Kidney capillary endothelial cell (primary cell): ENCODE measurements at places on chromosomes 6 and 20.

- DNase-seq: no peak
These were observed 43.4 kb downstream of the OGFRL1 start for GRCh38 chr6:71332012-71332411.

DNA sequence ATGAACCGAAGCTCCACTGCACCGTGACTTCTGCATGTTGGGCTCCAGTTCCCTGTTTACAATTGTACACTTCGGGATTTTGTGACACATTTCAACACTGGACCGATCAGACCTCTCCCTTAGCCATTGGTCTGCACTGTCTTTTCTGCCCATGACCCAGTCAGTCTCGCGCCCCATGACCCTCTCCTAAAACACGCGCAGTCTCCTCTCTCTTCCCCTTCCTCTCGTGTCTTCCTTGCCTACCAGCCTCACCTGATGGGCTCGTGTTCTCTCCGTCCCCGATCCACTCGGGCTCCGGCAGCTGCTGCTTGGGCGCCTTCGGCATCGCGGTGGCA, 535 bp upstream of the ABCF1 start:
- DNase-seq: no peak

- DNase-seq: no peak
These were observed 73.2 kb downstream of the VGLL2 start for GRCh38 chr6:117338567-117338966.

GRCh38 chr20:60254901-60255411, 296.7 kb downstream of the CDH26 start:
- DNase-seq: no peak

DNA sequence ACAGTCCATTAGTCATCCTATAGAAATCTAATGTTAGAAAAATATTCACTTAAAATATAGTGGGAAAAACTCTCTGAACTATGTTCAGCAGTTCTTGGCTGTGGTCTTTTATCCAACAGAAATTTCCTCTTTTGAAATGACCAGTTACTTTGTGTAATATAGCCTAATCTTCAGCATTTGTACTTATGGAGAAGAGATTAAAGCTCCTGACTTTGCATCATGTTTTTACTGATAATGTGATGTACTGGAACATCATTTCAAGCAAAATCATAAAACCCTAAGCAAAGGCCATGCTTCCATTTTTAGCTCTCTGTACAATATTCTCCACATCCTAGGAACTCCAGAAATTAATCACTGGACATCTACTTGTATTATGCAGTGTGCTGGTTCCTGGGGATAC, 430.8 kb upstream of the RUNX2 start:
- no peak for DNase-seq

DNA sequence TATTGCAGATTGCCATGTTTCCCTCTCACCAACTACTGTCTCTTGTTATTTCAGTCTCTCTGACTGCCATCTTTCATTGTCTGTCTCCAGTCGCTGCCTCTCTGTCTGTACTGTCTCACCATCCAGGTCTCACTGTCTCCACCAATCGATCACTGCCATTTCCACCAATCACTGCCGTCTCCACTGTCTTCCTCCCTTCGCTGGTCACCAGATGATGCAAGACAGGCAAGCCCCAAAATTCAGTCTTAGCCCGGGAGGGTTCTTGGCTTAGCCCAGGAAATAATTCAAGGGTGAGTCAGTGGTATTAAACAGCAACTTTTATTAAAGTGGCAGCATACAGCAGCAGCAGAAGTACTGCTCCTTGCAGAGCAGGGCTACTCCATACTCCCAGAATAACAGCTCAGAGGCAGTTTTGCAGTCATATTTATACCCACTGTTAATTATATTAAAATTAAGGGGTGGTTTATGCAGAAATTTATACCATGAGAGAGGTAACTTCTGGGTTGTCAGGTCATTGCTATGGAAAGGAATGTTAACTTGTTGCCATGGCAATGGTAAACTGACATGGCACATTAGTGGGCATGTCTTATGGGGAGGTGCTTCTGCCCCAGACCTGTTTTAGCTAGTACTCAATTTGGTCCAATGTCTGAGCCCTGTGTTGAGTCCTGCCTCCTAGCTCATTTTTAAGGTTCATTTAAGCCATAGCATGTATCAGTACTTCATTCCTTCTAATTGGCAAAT, 23.0 kb upstream of the ECHDC1 start:
- DNase-seq: peak; percentile 59

DNA sequence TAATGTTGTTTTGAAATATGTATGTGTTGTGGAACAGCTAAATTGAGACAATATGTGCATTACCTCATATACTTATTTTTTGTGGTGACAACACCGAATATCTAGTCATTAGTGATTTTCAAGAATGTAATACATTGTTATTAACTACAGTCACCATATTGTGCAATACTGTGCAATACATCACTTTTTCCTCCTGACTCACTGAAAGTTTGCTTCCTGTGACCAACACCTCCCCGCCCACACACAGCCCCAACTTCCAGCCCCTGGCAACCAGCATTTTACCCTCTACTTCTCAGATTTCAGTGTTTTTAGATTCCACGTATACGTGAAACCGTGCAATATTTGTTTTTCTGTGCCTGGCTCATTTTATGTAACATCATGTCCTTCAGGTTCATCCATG, 627.9 kb downstream of the PRKN start:
- peak; percentile 65 for DNase-seq

DNA sequence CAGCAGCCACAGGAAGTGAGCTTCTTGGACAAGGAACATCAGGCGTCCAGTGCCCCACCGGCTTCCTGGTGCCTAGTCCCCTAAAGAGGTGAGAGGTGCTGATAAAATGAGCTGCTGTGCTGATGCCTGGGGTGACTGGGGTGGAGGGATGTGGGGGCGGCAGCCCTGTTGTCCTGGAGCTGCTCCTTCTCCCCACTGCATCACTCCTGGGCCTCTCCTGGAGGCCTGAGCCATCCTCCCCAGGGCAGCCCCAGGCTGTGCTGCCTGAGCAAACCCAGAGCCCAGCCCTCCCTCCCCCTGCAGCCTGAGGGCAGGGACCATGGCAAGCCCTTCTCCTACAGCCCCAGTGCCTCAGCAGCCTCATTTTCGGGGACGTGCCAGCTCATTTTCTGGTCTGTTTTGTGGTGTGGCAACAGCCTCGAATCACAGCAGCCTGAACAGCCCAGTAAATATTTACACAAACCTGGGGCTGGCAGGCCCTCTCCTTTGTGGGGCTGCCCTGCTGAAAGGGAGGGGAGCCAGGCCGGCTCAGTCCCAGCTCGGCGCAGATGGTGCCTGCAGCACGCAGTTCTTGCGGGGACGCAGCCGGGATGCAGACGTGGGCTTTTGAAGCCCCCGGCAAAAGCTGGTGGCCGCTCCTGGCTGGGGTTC, 259.9 kb downstream of the DLL1 start:
- DNase-seq: no peak

DNA sequence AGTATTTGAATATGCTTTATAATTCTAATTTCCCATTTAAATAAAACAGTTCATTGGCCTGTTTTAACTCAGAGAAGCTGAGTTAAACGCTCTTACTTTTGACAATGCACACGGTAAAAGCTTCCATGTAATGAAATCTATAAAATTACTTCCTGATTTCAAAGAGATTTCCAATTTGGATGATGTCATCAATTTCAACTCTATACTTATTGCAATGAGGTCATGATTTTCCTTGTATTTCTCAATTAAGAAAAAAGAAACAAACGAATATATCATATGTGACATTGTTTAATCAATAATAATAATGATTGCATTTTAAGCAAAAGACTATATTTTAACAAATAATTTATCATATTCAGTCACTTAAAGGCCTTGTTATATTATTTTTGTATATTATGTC, 926.1 kb upstream of the MANEA start:
- no peak for DNase-seq

DNA sequence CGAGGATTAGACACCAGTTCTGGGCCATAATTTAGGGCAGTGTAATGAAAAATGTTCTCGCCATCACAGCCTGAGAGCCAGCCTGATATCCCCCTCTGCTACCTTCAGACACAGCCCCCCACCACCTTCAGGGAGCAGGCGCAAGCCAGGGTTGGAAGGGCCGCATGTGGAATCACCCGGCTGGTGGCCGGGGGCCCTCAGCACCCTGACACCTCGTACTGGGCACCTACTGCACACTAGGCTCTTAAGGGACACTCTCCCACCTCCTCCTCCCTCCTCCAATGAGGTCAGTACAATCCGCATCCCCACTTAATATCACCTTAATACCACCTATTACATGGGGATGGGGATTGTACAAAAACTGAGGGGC, 55.5 kb downstream of the BMP7 start:
- no peak for DNase-seq

- no peak for DNase-seq
These were observed 39.9 kb downstream of the FOXA2 start for GRCh38 chr20:22544462-22544861.

DNA sequence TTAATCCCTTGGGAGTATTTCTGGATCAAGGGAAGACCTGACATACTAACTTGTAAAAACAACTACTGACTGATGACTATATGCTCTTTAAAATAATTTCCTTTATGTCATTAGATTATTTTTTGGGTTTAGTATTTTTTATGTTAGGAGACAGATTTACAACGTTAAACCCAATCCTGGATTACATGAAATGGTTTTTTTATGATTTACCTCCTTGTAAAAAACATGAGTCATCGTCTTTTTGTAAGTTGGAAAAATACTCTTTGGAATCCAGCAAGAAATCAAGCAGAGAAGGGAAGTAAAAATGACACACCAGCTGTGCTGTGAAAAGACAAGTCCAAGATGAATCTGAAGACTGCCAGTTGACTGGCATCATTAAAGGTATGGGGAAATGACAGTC, 6.7 kb downstream of the STK4 start:
- DNase-seq: no peak

DNA sequence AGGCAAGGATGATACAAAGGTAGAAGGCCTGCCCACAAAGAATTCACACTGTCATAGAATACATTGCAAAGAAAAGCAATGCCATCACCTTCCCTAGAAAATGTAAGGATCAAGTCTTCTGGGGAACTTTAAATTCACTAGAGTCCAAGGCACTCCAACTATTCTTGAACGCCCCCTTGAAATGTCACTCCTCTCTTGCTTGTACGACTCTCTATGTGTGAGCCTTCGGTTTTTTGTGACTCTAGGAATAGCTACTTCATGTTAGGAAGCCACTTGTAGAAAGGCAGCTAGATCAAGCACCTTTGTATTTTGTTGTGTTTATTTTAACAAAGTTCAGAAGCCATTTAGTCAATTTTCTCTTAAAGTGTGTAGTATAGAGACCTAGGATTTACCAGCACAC, 159.2 kb upstream of the ARID1B start:
- no peak for DNase-seq

DNA sequence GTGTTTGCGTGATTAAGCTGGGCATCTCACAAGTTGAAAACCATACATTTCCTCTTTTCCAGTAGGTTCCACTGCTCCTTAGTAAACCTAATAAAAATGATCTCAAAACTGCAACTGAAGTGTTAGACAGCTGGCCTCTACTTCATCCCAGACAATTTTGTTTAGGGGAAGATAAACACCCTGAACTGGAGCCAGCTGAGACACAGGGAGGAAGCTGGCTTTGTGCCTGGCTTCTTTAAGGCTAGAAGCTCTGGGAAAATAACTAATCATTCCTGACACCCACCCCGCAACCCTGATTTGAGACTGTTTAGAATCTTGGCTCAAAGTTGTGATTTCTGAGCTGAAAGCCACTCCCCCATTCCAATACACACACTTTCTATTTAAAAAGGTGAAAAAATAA, 11.6 kb downstream of the PTPRT start:
- DNase-seq: no peak

GRCh38 chr6:20403070-20403765, 1.5 kb downstream of the E2F3 start:
- DNase-seq: peak; percentile 87

- DNase-seq: no peak
These were observed 979.8 kb upstream of the GJE1 start for GRCh38 chr6:141152951-141153350.

DNA sequence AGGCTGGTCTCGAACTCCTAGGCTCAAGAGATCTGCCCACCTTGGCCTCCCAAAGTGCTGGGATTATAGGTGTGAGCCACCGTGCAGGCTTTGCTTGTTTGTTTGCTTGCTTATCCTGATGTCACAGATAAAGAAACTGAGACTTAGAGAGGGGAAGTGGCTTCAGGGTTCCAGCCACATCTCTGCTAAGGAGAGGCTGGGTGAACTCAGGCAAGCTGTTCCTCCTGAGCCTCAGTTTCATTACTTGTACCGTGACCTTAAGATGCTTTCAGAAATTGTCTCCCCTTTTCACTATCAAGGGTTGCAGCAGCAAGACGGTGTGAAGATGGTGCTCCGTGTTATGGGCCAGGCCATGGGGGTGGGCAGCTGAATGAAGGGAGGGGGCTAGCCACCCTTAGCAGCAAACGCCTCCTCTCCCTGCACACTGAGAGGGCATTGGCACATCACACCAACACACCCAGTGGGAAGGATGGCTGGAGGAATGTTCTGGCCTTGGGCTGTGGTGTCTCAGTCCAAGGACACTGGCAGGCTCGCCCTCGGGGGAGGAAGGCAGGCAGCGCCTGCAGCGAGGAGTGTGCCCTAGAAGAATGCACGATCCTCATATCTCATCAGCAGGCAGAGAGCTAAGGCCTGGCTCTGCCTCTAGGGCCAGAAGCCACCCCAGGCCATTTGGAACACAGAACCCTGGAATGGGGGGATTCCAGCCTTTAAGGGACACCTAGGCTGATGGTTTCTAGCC, 48.2 kb upstream of the TLDC2 start:
- DNase-seq: no peak

GRCh38 chr6:19102936-19103335, 715.8 kb downstream of the RNF144B start:
- DNase-seq: no peak

DNA sequence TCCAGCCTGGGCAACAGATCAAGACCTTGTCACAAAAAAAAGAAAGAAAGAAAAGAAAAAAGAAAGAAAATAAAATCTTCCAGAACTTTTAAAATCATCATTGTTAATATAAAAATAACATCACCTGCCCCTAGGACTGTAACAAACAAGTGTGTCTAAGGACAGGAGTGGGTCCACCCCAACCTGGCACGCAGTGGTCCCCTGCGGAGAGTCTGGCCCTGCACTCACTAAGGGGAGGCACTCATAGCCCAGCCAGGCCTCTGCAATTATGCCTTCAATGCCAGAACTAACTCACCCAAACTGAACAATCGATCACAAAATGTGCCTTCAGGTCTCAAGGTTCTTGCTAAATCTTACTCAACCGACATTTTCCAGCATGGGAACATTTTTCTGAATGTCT, 4.8 kb downstream of the GMEB2 start:
- DNase-seq: no peak

DNA sequence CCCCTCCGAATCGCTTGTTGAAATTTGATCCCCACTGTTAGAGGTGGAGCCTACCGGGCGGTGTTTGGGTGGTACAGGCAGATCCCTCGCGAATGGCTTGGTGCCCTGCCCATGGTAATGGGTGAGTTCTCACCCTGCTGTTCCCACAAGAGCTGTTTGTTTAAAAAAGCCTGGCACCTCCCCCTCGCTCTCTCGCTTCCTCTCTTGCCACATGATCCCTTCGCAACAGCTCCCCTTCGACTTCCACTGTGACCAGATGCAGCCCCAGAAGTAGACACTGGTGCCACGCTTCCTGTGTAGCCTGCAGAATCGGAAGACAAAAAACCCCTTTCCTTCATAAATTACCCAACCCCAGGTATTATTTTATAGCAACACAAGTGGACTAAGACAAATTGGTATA, 292.2 kb upstream of the QKI start:
- DNase-seq: no peak

GRCh38 chr20:63044204-63044600, 37.4 kb upstream of the BHLHE23 start:
- DNase-seq: no peak
